ENCODE measurements at places on chromosomes 4 and X.

GRCh38 chr4:78767350-78767749 lies 8.8 kb upstream of the BMP2K start:
- DNase-seq = no peak

DNA sequence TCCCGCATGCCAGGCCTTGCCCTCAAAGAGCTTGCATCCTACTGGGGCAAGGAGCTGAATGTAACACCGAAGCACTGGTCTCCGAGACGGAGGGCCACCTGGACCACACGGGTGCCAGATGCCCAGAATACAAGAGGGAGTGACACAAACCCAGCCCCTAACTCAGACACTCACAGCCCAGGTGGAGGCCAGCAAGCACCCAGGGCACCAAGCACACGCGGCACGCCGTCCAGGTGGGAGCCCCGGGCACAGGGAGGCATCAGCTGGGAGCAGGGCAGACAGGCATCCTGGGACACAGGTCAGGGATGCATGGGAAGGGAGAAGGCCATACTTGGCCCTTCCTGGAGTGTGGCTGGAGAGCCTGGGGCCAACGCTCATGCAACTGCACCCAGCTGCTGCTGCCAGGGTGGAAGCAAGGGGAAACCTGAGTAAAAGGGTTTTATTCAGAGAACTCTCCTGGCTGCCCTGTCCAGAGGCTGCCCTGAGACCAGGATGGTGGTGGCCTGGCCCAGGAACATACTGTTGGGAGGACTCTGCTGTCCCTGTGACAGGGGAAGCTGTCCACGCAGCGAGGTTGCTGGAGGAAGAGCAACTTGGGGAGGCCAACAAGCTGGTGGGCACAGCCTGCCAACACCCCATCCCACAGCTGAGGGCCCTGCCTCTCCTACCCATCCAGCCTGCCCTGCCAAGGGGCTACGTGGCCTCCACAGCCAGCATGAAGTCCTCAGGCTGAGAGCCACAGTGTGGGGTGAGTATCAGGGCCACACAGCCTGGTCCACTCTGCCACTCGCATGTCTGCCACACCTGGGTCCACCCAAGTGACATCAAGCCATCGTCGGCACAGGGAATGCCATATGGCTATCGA lies 22.2 kb upstream of the PPP2R2C start:
- DNase-seq = no peak

- no peak for DNase-seq
These were observed 170.7 kb upstream of the SMARCAD1 start for GRCh38 chr4:94036964-94037363.

- no peak for DNase-seq
These were observed 185.0 kb upstream of the FAM241A start for GRCh38 chr4:111960241-111960667.

- DNase-seq = no peak
These were observed 131.7 kb downstream of the SLC4A4 start for GRCh38 chr4:71470524-71470923.

DNA sequence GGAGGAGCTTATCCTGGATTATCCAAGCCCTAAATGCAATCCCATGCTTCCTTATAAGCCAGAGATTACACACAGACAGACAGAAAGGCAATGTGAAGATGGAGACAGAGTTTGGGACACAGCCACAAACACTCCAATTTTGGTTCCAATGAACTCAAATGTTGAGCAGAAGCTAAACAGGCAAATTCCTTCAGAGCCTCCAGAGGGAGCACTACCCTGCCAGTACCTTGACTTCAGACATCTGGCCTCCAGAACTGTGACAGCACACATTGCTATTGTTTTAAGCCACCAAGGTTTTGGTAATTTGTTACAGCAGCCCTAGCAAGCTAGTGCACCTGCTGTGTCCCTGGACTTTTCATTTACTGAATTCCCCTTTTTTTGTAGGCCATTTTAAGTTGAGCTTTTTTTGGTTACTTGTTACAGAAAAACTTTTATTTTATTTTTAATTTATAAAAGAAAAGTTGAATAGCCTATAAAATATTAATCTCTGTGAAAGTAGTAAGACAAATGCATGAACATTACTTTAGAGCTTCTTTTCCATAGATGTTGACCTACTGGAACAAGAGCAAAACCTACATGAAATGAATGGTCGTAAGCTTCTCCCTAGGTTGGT lies 33.4 kb upstream of the SRD5A3 start:
- DNase-seq = no peak

DNA sequence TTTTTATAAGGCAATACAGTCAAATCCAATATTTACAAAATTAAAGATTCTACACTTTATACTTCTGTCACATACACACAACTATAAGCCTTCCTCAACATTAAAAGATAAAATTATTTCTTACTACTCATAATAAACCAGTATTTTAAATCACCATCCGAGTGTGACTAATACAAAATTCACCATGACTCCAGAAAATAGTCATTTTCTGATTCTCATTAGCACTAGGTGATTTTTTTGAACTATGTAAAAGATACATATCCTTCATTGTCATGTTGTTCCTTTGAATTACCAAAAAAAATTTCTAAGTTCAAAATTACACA lies 646 bp upstream of the SLC7A11 start:
- no peak for DNase-seq

- DNase-seq = no peak
These were observed 119.3 kb downstream of the AFF1 start for GRCh38 chr4:87053802-87054767.

- no peak for DNase-seq
These were observed 22.4 kb upstream of the UBA6 start for GRCh38 chr4:67723341-67723740.

DNA sequence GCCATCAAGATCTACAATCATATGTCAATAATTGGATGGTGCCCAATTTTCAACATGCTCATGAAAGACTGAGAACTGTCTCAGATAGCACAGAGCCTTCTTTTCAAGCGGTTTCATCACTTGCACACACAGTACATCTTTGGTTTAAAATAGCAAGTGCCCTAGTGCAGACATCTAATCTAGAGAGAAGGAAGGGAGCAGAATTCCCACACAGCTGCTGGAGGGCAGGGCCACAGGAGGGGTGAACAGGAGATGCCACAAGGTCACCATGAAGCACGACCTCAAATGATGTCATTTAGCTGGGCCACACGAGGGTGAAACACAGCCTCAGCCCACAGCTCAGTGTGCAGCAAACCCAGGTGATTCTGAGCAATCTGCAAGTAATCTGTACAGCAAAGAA lies 24.3 kb downstream of the LEF1 start:
- DNase-seq = no peak

GRCh38 chrX:47148946-47149345 lies 3.9 kb downstream of the RBM10 start:
- no peak for DNase-seq

GRCh38 chr4:180550106-180550505 lies 1693.1 kb upstream of the TENM3 start:
- DNase-seq = no peak

GRCh38 chr4:54626113-54626512 lies 31.6 kb upstream of the KIT start:
- DNase-seq = no peak

GRCh38 chrX:46236411-46236810 lies 308.8 kb downstream of the ZNF674 start:
- no peak for DNase-seq

DNA sequence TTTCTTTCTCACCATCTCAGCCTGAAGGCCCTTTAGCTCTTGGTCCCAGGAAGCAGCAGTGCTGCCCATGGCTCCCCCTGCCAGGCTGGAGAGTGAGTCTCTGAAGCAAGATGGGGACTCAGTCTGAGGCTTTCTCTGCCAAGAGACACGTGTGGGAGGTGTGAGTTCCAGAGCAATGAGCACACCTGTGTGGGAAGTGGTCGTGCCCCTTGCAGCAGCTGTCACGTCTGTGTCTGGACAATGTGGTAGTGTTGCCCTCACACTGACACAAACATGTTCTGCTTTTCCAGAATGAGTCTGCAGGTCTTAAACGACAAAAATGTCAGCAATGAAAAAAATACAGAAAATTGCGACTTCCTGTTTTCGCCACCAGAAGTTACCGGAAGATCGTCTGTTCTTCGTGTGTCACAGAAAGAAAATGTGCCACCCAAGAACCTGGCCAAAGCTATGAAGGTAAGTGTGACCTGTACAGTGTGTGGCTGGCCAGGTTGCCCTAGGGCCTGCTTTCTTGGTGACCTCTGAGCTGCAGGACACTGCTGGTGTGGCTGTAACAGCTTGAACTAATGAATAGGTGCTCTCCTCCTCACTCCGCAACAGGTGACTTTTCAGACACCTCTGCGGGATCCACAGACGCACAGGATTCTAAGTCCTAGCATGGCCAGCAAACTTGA lies 1.9 kb downstream of the TACC3 start:
- DNase-seq = no peak

GRCh38 chrX:149871940-149872339 lies 9.0 kb upstream of the MAGEA8 start:
- peak; percentile 55 for DNase-seq

DNA sequence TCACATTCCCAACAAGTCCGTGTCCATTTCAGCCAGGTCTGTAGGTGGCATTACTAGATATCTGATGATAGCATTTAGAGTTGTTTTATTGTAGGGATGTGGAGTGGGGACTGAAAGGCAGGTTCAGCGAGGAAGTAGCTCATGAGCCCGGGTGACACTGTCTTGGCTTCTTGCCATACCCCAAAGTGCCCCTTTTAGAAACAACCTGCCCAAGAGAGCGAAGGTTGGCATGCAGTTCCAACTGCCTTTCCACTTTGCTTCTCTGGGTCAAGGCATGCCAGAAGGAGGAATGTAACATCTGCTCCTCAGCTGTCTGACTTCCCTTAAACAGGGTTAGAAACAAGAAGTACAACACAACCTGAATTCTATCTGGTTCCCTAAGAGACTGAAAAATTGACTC lies 9.0 kb downstream of the GRIA3 start:
- DNase-seq = no peak

DNA sequence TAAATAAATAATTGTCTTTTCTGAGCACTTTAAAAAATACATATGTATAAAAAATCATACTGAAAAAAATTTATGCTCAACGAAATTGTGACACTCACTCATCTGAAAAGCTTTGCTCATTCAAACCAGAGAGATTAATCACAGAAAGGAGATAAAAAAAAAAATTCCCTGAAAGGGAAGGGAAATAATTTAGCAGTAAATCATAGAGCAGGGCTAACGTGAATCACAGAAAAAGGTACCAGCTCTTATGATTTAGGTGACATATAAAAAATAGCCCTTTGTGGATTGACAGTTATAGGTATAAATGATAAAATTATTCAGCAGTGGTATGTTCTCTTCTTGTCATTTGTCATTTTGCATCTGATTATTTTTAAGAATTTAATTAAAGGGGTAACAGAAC lies 552.7 kb upstream of the TENM3 start:
- no peak for DNase-seq

- no peak for DNase-seq
These were observed 1.6 kb upstream of the LNX1 start for GRCh38 chr4:53592686-53593501.

DNA sequence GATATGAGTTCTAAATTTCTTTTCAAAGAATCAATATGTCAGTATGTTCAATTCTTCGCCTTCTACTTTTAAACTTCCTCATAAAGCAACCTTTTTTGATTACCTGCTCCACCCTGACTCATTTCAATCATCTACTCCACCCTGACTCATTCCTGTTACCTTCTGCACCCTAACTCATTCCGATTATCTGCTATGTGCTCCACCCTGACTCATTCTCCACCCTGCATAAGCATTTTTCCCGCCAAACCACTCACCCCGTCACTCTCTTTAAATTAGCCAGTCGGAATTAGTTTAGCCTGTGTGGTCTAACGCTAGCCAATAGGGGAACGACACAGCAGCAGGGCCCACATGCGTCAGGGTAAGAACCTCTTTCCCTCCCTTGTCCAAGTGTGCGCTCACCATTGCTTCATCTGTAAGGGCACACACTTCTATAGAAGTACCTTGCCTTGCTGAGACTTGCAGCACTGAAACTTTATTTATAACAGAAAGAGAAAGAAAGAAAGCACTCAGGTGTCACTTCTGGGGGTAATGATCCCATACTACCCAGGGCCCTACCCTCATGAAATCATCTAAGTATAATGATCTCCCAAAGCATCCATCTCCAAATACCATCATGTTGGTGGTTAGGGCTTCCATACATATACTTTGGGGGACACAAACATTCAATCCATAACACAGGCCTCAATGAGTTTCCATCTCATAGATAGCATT lies 875.2 kb downstream of the RAPGEF2 start:
- no peak for DNase-seq

DNA sequence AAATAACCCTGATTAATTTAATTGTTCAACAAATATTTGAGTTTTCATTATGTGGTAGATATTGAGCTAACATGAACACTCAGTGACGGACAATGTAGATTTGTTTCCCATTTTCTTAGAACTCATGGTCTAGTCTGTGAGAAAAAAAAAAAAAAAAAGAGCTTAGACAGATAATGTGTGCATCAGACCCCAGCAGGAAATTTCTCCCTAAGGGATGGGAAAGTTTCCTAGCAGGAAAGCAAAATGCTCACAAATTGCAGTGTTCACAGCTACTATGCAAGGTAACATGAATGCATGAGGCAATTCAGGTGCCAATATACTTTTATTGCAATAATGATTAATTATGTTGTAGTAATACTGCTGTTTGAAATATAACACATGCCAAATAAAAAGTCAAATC lies 843.2 kb upstream of the SLIT2 start:
- no peak for DNase-seq

DNA sequence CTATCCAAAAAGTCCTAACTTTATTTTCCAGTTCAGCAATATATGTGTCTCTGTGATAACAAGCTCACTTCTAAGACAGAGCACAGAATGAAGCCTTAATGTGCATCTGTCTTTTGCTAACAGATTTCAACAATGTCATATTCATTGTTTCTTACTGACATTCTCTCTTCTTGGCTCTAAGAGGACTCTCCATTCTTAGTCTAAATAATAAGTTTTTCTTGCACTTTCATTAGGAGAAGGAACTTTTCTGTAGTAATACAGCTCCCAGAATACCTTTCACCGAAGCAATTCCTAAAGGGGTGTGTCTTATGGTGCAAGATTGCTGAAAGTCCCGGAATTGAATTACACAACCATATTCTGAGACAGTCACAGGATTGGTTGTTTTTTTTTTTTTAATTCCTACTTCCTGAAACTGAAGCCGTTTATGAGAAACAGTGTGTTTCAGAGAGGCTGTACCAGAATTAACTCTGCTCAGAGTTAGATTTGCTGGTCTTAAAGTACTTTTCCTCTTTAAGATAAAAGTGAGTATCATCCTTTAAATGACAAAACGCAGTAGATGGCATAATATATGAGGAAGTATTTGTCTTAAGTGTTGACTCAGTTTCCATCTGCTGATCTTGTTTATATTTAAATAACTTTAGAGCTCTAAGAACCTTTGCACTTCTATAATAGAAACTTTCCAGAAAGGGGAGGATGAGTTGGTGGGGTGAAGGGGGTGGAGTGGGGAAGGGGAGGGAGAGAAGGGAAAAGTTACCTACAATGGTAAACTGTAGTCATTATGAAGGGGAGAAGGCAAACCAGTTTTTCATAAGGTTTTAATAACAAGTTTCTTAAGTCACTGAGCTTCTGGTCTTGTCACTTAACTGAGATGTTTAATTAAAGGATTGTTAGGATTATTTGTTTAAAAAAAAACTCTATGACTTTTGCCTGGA lies at the start of gene ALPK1:
TSS of gene ALPK1 (plus strand) at position 421 of the 932 bp plus-strand sequence.
- no peak for DNase-seq

All from stimulated activated CD8-positive, alpha-beta memory T cell treated with anti-CD3 and anti-CD28 coated beads, Interleukin-12 subunit alpha, Interleukin-12 subunit beta, amount 100 ng/mL, for 4 hours (primary cell).